ENCODE measurements at places on chromosomes 2 and 18. TPM values are rescaled to one million over a fixed set of nuclear protein-coding genes. Genes with fewer than 3 reads are reported as not detected.

Gene SPRED2
- 19.5 TPM for total RNA-seq

- no peak for DNase-seq
Measured at GRCh38 chr2:42101206-42102023, 53.6 kb downstream of the PKDCC start.

DNA sequence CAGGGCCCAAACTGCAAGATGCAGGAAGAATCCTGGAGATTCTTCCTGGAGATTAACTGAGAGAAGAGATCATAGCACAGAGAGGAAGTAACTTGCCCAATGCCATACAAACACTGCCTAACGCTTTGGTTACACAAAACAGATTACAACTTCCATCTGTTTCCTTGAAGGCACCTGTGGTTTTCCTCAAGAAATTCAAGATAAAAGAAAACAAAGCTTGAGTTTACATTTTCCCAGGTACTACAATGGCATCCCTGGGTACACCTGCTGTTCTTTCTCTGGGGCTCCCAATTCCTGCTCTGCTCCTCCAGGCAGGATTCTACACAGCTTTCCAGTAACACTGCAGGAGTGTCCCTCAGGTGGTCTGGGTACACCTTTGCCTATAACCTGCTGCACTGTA lies 781.9 kb upstream of the ID2 start:
- DNase-seq, result no peak

DNA sequence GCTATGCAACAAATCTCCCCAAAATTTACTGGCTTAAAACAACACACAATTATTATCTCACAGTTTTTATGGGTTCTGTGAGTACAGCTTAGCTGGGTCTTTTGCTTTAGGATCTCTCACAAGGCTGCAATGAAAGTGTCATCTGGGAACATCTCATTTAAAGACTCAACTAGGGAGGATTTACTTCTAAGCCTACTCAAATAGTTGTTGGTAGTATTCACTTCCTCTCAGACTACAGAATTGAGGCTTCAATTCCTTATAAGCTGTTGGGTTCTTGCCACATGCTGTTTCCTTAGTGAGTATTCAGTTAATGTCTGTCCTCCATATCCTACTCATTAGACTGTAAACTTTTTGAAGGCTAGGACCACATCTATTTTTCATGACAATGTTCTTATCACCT lies 72.3 kb downstream of the MDH1 start:
- DNase-seq, result no peak

GRCh38 chr2:86272111-86272510 lies 65.3 kb downstream of the REEP1 start:
- no peak for DNase-seq

GRCh38 chr18:46466234-46467160 lies 190.5 kb downstream of the LOXHD1 start:
- DNase-seq, result no peak

DNA sequence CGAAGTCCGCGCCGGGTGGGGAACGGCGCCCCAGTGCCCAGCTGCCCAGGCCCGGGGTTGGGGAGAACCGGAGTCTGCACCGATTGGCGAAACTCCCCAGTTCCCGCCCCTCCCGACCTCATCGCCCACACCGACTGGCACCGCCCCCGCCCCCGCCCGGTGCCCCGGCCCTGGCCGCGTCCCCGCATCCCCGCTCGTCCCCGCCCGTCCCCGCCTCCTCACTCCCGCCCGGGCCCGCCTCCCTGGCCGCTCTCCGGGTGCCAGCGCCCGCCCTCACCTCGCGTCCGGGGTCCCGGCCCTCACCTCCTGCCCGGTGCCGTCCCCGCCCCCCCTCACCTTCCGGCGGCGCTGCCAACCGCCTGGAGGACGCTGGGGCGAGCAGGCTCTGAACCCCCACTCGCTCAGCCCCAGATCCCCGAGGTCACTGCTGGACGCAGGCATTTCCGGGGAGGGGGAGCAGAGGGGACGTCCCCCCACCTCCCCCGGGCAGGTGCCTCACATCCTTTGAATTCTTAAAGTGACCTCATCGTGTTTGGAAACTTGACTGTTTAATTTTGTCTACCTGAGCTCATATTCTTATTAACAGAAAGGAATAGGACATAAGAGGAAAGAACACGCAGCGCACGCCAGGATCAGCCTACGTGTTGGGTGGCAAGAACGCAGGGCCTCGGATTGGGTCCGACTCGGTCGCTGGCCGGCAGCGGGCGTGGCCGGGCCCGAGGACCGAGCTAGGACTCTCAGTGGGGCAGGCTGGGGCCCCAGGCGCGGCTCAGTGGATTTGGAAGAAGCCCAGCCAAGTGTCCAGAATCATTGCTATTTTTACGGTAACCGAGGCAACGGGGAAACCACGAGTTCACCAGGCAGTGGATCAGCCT lies at the start of gene FAM110C:
TSS of gene FAM110C (minus strand) at position 35 of the 875 bp plus-strand sequence. CDS start 120 bp downstream, outside the sequence.
- DNase-seq, result no peak

DNA sequence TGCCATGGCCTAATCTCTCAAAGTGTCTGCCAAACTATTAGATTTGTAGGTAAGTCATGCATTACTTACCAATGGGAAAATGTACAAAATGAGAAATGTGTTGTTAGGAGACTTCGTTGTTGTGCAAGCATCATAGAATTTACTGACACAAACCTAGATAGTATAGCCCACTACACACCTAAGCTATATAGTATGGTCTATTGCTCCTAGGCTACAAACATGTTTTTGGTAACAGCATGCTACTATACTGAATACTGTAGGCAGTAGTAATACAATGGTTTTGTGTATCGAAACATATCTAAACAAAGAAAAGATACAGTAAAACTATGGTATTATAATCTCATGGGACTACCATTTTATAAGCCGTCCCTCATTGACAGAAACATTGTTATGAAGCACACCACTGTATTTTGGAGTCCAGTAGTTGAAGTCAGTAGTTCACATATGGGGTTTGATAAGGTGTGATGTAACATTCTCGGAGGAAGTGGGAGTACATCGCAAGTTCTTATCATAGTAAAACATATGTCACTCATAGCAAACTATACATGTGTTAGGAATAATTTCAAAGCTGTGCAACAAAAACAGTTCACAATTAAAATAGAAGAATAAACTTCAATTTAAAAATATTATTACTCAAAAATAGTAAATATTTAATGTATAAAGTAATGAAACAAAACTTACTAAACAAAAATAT lies 12.0 kb upstream of the GTF2A1L start:
- DNase-seq, result no peak

GRCh38 chr18:49061991-49062831 lies 111.4 kb upstream of the SMAD7 start:
- no peak for DNase-seq

Gene SRD5A2
- 0.06 TPM for total RNA-seq

DNA sequence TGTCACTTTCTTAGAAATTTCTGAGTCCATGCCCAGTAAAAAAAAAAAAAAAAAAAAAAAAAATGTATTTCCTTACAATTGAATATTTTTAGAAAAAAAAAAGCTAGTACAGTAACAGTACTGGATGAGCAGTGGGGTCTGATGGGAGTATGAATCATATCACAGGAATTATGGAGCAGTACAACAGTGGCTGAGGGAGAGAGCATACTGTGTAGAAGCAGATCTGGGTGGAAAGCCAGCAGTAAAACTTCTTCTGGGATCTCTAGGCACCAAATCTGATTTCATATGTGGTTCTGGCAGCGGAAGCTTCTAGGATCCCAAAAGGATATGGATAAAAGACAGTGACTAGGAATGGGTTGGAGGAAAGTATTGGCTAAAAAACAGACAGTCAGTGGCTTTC lies 414.9 kb upstream of the FSHR start:
- DNase-seq, result no peak

Measured in esophagus muscularis mucosa (tissue), 4 donors.